ENCODE measurements at places on chromosomes 6 and 20. TPM values are rescaled to one million over a fixed set of nuclear protein-coding genes. Genes with fewer than 3 reads are reported as not detected.

The ATP9A gene
- total RNA-seq: 17.2 TPM

The DYNLT2 gene
- 1.3 TPM for total RNA-seq

The MDFI gene
- 0.53 TPM for total RNA-seq

The SCGN gene
- not detected for total RNA-seq

The CLPSL1 gene
- total RNA-seq: not detected

The TCF15 gene
- 5.1 TPM for total RNA-seq

The RIMS4 gene
- total RNA-seq: 0.73 TPM

The CALHM4 gene
- 0.34 TPM for total RNA-seq

The PRR18 gene
- not detected for total RNA-seq

The CSNK2A1 gene
- total RNA-seq: 158 TPM

The BTN1A1 gene
- total RNA-seq: not detected

The RBPJL gene
- not detected for total RNA-seq

The BMP7 gene
- total RNA-seq: not detected

The HEY2 gene
- total RNA-seq: 5.2 TPM

The TPMT gene
- total RNA-seq: 9.7 TPM

The HUS1B gene
- not detected for total RNA-seq

The SMLR1 gene
- total RNA-seq: not detected

The SYCP2 gene
- 0.49 TPM for total RNA-seq

The SPATA25 gene
- total RNA-seq: 1.3 TPM

The PNPLA1 gene
- total RNA-seq: not detected

The GGTLC1 gene
- total RNA-seq: not detected

The CTCFL gene
- total RNA-seq: not detected

The ABHD12 gene
- total RNA-seq: 9.6 TPM

The LAMP5 gene
- total RNA-seq: not detected

The RIN2 gene
- total RNA-seq: 24.2 TPM

The MYB gene
- not detected for total RNA-seq

The SOBP gene
- total RNA-seq: 27.6 TPM

The ABRACL gene
- 1.9 TPM for total RNA-seq

The FRK gene
- 1.4 TPM for total RNA-seq

The DOK5 gene
- total RNA-seq: 11.7 TPM

The HAO1 gene
- not detected for total RNA-seq

The RSPO3 gene
- total RNA-seq: 23.1 TPM

Data from psoas muscle (tissue), 8 donors.